ENCODE measurements at places on chromosomes 13 and 19. TPM values are rescaled to one million over a fixed set of nuclear protein-coding genes. Genes with fewer than 3 reads are reported as not detected.

Gene KLK5
- polyA plus RNA-seq, result not detected

Gene KLF12
- 0.56 TPM for polyA plus RNA-seq

Gene SYNE4
- 4.0 TPM for polyA plus RNA-seq

Gene DOHH
- polyA plus RNA-seq, result 7.8 TPM

Gene ZIM2
- 0.09 TPM for polyA plus RNA-seq

Gene ATCAY
- not detected for polyA plus RNA-seq

Gene DPF1
- 0.13 TPM for polyA plus RNA-seq

Gene MYCBP2
- polyA plus RNA-seq, result 56.5 TPM

Gene ZNF442
- 0.67 TPM for polyA plus RNA-seq

Gene DACH1
- polyA plus RNA-seq, result 2.2 TPM

Gene BCKDHA
- 42.6 TPM for polyA plus RNA-seq

Gene ZNF554
- polyA plus RNA-seq, result 1.2 TPM

Gene ZNF534
- not detected for polyA plus RNA-seq

Gene OR10H5
- polyA plus RNA-seq, result not detected

Gene IER2
- polyA plus RNA-seq, result 65.5 TPM

Gene HSPH1
- 48.6 TPM for polyA plus RNA-seq

Gene ADGRE2
- 2.0 TPM for polyA plus RNA-seq
